ENCODE measurements at places on chromosomes 11 and 22.
A peak's percentile ranks its signal among the peaks of the same experiment; 100 is the strongest.

DNA sequence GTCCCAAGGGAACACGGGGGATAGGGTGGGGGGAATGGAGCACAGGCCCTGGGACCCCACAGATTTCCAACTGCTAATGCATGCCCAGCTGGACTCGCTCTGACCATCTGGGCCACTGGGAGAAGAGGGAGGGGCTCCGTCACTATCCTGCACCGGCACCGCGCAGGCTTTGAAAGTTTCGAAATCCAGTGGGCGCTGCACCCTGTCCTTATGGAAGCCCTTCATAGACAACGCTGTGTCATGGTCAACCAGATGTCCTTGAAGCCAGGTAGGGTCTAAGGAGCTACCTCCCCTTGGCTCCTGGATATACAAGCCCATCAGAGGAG lies 30.1 kb downstream of the LRRC10B start:
- DNase-seq, result no peak

DNA sequence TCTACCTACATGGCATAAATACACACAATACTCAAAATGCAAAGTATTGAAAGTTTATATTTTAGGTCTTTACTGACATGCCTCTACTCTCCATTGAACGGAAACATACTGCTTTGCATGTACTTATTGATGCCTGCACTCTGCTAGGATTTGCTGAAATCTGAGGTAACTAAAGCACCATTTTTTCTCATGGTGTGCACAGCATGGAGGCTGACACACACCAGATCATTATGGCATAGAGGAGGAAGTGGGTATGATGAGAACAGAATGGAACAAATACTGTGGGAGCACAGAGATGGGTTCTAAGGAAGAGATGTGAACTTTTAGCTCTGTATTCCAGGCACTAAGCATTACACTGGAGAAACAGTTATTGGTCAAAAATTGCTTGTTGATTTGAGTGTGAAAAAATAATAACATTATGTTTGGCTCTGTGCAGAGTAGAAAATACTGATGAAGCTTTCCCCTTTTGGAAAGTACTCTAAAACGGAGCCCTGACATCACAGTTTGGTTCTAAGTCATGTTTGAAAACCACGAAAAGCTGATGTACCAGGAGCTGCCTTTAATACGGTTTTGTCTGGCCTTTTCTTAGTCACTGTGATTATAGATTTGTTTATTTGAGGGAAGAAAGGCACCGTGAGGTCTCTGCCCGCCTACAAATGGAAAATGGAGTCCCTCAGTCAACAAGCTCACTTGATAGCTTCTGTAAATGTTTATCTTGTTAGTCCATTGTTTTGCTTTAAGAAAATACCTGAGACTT lies 5.6 kb downstream of the OR52R1 start:
- no peak for DNase-seq

GRCh38 chr11:3866206-3866605 lies 10.7 kb downstream of the STIM1 start:
- DNase-seq, result no peak

GRCh38 chr11:69234740-69235710 lies 58.9 kb upstream of the MYEOV start:
- no peak for DNase-seq

- no peak for DNase-seq
These were observed 57.8 kb downstream of the PPP6R2 start for GRCh38 chr22:50400931-50401330.

DNA sequence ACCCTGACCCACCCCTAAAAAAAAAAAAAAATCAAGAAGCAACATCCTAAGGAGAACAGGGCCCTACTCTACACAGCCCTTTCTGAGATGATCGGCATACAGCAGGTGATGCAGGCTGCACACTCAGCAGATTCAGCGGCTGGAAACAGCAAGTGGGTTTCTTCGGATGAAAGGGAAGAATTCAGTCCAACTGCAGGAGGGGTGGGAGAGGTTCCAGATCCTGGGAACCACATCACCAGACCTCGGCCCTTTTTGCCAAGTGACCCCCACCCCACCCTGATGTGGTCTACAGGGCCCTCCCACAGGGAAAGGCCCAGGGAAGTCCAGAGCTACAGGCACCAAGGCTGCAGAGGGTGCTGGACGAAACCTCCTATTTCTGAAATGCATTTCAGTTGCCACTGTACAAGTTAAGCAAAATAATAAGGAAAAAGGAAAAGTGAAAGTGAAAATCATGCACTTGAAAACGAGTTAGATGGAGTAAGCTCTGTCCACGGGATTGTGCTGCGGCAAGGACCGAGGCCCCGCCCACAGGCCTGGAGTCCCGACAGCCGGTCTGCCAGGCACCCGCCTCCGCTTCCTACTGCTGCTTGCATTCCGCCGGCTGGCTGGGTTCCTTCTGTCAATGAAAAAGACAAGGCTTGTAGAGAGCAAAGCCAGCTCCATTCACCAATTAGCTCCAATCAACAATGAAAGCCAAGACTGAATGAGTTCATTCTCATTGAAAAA lies 16.0 kb upstream of the PHLDA2 start:
- DNase-seq, result peak; percentile 86

GRCh38 chr11:128953151-128953550 lies 10.5 kb upstream of the TP53AIP1 start:
- DNase-seq, result no peak

DNA sequence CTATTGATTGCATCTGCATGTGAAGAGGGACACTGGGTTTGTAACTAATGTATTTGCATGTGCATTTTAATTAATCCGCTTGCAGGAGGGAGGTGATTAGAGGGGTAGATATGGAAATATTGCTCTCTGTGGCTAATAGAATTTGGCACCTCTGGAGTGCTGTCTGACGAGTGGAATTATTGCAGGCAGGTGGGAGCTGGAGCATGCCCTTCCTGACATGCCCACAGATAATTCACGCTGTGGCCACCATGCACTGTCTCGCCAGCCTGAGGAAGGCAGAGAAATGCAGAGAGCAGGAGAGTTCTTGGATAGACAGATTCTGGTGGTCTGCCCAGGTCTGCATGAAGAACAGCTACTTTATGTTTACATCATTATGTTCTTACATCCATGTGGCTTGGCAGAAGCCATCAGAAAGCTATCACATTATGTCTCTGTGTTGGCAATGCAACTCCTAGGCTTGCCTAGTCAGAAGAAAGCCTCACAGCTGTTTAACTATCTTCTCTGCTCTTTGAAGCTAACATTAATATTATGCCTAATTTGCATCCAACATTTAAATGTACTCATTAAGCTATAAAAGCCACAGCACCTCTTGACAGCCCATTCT lies 89.4 kb upstream of the DRD2 start:
- DNase-seq, result no peak

DNA sequence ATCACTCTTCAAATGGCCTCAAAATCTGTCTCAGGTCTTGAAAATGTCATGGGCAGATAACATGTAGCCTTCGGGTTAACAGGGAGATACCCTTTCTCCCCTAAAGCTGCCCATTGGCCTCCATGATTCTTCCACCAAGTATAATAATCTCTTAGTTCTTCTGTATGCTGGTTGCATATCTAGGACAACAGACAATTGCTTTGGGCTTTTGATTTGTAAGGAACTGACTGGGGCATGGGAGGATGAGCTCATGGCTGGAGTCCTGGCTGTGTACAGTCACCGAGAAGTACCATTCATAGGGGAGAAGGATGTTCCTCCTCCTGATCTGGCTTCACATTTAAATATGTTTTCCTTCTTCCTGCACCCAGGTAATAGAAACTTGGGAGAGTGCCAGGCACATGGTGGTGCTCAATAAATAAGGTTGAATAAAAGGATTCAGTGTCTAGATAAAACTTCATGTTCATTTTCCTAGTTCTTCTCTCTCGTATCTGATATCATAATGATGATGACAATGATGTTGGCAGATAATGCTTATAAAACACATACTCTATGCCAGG lies 2.8 kb upstream of the AMPD3 start:
- no peak for DNase-seq

DNA sequence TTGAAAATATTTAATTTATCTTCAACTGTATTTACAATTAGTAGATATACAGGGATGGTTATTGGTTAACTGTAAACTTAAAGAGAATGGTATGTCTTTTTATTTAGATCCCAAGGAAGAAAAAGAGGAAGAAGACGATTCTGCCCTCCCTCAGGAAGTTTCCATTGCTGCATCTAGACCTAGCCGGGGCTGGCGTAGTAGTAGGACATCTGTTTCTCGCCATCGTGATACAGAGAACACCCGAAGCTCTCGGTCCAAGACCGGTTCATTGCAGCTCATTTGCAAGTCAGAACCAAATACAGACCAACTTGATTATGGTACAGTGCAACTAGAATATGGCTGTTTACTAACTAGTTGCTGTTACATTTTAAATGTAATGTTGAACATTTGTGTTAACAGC lies 12.7 kb upstream of the CNTF start:
- no peak for DNase-seq

DNA sequence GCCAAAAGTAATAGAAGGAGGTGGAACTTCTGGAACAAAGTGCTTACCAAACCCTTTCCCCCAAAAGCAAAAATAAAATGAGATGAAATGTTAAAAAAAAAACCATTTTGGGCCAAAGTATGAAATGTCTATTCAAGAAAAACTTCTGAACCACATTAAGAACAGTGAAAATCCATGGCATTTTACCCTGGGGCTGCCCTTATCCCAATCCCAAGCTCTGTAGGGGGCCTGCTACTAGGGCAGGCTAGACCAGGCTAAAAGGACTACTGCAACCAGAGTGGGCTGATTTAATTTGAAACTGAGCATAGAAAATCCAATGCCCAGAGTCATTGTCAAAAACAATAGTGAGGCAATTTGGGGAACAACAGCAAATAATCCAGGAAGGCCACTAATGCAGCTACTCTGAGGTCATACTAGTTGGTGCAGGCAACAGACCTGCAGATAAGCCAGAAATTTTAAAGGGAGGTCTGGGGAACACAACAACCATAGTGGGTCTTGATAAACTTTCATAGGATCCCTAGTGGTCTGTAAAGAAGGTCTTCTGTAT lies 99.4 kb downstream of the RELT start:
- no peak for DNase-seq

DNA sequence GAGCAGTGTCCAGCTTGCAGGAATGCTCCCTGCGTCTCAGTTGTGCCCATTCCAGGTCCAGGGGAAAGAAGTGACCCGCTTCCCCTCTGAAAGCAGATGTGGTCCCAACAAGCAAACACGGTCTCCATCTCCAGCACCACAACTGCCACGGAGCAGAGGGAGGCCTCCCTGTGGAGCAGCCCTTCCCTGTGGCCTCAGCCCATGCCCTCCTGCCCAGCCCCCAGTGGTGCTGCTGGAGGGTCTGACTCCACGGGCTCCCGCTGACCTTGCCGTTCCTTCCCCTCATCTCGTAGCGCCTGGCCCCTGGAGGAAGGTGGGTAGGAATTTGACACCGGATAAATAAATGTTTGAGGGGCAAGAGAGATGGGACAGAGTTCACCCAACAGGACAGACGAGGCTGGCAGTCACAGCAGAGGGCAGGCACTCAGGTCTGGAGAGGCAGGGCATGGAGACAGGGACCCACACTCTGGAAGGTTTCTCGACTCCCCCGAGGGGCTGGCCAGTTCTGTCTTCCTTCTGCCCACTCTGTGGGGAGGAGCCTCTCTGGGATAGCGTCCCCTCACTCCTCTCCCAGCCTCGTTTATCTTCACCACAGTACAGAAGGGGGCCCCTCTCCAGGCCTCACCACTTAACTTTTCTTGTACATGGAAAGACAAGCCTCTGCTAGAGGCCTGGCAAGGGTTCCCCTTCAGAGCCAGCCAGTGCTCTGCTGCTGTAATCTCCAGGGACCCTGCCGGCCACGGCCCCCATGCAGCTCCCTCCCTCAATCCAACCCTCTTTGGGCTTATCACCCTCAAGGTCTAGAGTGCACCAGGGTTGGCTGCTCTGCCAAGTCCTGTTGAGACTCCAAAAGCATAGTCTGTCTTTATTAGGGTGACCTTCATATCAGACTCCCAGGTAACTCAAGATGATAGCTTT lies 7.5 kb upstream of the ST3GAL4 start:
- DNase-seq, result no peak

- DNase-seq, result no peak
These were observed 37.6 kb upstream of the RIC3 start for GRCh38 chr11:8206251-8207079.

DNA sequence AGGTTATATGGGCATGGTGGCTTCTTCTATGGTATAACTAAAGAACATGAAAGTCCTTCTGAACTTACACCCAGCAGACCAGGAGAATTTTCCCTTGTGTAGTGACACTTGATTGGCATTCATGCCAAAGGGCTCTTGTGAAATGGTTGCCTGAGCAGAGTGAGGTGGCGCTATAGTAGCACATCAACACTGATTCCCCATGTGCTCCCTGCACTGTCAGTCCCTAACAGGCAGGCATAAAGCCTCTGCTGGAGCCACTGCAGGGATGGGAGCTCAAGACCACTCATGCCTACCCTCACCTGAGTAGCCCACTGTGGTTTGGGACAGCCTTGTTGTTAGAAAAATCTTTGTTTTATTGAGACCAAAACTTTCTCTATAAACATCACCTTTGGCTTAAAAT lies 92.6 kb upstream of the LIN7C start:
- DNase-seq, result no peak

GRCh38 chr11:69533296-69534165 lies 52.1 kb downstream of the LINC01488 start:
- DNase-seq, result no peak

DNA sequence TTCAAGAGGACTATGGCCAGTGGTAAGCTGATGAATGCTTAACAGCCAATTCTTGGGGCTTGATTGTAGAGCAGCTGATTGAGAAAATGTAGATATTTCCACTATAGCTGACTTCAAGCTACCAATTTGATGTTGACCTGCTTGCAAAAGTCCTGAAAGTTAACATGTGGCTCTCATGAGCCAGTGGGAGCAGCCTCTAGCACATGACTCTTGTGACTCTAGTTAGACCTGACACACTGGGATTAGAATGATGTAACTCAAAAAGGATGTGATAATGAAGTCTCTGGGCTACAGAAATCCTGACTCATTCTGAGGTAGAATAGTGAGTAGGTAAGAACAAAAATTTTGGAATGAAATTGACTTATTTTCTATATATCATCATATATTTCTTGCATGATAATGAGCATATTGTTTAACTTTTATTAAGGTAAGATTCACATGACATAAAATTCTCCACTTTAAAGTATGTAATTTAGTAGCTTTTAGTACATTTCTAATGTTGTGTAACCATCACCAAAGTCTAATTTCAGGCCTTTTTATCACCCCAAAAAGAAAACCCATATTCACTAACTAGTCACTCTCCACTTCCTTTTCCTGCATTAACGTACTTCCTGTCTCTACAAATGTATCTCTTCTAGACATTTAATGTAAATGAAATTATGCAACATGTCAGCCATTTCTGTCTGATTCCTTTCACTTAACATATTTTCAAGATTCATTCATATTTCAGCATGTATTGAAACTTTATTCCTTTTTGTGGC lies 16.1 kb upstream of the OR52H1 start:
- DNase-seq, result peak; percentile 15

- no peak for DNase-seq
These were observed 70.1 kb downstream of the PDE3B start for GRCh38 chr11:14713496-14714244.

DNA sequence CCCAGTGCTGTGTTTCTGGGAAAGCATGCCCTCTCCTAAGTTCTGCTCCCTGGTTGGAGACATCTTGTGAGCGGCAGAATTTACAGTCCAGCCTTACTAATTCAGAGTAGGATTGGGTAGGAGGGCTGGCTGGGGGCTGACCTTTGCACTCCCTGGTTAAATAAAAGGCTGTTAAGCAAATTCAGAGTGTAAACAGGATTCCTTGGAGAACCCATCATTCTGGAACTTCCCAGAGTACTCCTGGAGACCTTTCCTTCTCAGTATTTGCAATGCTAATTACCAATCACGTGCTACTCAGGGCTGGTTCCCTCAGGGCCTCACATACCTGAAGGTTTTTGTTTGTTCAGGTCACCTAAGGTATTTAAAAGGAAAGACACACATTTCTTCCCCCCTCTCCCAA lies 340.2 kb downstream of the TBC1D22A start:
- no peak for DNase-seq

Data from fibroblast of skin of abdomen (primary cell).